ENCODE measurements at places on chromosomes 13 and 19.

DNA sequence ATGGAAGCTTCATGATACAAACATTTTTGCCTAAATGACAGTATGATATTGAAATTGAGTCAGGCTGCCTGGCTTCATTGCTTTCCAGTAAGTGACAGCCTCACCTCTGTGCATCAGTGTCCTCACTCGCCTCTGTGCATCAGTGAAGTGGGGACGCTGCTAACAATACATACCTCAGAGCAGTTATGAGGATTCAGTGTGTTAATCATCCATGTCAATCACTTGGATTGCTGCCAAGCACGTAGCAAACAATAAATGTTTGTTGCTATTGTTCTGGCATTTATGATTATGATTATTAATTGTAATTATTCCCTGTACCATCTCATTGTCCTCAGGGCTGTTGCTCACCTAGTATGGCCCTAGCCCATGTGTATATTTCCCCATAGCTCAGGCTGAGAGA, 8.8 kb downstream of the PPP2R1A start:
- peak; percentile 22 for DNase-seq

- DNase-seq = no peak
Measured at GRCh38 chr19:22901431-22902130, 69.5 kb downstream of the ZNF723 start.

GRCh38 chr13:65400702-65401101, 1829.4 kb downstream of the PCDH9 start:
- DNase-seq = no peak

GRCh38 chr19:33267706-33268105, 34.6 kb downstream of the CEBPA start:
- DNase-seq = no peak

GRCh38 chr13:66915596-66916185, 314.4 kb downstream of the PCDH9 start:
- DNase-seq = no peak

DNA sequence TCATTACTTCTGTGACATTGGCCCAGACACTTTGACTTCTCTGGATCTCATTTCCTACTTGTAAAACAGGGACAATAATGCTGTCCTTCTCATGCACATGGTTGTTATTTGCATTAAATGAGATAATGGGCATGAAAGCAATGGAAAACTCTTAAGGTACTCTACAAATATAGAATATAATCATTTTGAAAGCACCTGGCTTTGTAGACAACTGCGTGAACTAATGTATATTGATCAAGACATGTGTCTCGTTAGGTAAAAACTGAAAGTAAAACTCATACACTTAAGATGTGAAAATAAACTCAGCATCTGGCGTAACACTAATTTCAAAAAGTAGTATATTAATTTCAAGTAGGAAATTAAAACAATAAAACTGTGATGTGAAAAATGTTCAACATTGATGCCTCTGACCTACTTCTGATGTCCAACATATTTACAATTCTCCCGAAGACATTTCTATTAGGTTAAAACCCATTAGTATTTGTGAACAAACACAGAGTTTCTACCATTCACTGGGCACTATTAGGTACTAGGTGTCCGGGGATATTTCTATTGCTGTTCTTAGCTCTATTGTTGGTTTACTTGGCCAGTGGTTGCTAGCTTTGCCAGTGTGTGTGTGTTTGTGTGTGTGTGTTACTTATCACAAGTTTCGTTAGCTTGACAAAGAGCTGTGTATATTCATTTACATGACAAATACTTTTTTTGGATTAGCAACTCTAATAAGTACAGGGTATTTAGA, 220.5 kb downstream of the KCNRG start:
- no peak for DNase-seq

DNA sequence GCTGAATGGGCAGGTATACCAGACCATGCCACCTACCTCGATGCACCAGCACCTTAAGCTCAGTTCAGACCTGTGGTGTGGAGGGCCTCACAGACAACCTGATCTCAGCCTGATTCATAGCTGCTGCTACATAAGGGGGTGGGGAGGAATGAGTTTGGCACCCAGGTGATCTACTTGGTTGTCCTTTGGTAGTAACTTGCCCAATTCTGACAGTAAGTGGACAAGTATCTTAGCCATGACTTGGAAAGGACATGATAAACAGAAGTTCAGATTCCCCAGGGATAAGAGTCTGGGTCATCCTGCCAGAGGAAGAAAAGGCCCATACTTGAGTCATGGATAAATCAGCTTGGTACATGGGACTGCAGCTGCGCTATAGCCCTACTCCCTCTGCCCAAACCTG, 28.4 kb upstream of the SOHLH2 start:
- DNase-seq = no peak

DNA sequence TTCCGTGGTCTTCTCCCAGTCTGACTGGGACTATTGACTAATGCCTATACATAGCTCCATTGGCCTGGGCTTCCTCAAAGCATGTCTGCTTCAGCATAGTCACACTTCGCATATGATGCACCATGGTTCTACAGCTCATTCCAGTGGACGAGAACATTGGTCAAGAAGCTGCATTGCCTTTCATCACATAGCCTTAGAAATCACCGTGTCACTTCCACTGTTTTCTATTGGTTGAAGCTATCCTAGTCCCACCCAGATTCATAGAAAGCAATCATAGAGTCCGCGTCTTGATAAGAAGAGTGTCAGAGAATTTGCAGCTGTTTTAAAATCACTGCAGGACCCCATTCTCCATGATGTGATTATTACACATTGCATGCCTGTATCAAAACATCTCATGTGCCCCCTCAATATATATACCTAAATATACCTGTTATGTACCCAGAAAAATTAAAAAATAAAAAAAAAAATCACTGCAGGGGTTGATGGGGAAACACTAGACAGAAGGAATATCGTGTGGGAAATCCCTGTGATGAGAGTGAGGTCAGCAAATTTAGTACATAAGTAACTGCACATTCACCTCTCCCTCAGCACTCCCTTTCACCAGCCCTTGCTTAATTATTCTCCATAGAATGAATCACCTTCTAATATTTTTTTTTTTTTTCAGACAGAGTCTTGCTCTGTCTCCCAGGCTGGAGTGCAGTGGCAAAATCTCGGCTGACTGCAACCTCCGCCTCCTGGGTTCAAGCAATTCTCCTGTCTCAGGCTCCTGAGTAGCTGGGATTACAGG, 2.2 kb upstream of the ARHGAP33 start:
- DNase-seq = peak; percentile 76

DNA sequence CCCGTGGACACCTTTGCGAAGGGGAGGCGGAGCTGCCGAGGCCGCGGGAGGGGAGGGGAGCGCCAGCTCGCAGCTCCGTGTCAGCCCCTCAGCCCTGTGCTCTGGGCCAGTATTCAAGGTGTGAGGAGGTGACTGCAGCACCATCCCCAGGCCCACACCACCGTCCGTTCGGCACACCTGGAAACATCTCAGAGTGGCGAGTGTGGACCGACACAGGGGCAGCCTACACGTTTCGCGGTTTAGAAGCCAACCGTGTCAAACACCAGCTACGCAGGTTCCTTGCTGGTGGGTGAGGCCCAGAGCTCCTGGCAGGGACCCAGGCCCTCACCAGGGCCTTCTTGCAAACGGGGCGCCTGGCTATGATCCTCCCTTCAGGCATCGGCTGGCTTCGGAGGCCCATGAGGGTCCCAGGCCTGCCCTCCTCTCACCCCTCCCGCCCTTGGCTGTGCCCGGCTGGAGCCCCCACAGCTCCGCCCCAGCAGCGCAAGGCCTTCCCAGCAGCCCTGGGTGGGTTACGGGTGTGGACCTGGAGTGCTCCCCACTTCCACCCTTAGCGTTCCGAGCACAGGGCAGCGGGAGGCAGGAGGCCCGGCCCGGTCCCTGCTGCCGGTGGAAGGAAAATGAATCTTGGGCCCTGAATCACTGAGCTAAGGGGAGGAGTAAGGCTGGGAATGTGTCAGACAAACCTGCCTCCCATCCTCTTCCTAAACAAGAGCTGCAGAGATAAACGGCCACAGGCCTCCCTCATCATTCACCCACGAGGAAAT, 1.2 kb downstream of the C13orf46 start:
- no peak for DNase-seq

DNA sequence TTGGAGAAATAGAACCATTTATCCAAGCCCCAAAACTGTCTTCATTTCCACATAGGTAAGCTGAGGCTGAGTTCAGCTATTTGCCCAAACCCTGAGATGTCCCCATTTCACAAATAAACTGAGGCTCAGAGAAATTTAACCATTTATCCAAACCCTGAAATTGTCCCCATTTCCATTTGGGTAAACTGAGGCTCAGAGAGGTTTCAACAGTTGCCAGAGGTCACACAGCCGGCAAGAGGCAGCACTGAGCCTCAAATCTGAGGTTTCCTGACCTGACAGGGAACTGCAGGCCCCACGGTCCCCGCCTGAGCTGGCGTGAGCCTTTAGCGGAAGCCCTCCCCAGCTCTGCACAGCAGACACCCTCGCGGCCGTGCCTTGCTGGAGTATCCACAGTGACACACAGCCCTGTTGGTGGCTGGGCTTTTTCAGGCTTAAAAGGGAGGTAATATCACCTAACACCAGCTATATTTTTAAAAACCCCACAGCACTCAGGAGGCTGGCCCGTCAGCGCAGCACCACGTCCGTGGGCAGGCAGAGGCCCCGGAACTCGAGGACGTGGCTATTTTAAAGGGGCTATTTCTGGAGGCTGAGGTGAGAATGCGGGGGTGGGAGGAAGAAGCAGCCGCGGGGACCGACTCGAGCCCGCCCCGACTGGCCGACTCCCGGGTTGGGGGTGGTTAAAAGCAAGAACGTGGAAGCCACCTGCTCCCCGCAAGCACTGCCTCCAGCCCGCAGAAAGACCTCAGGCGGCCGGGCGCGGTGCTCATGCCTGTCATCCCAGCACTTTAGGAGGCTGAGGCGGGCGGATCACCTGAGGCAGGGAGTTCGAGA, 18.5 kb downstream of the PTPRS start:
- no peak for DNase-seq

DNA sequence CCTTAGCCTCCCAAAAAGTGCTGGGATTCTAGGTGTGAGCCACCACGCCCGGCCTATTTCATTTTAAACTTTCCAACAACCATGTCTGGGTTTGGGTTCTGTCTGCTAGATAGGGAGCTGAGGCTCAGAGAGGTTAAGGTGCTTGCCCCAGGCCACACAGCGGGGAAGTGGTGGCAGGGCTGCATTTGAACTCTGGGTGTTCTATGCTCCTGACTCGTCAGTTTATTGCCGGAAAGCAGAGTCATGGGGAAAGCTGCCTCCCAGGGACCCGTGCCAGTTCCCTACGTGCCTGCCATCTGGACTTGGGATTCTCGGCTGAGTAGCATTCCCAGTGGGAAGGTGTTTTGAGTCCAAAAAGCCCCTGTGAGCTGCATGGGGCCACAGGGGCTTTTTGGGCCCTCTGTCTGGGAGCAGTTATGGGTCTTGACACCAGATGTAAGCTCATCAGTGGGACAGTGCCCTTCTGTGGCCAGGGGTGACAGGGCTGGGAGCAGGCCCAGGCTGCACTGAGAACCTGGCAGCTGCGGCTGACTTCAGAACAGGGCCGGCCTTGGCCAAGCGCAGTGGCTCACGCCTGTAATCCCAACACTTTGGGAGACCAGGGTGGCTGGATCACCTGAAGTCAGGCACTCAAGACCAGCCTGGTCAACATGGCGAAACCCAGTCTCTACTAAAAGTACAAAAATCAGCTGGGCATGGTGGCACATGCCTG, 10.9 kb downstream of the RFX1 start:
- peak; percentile 79 for DNase-seq

GRCh38 chr19:10499550-10500246, 3.5 kb downstream of the KEAP1 start:
- DNase-seq = no peak

- DNase-seq = peak; percentile 97
Measured at GRCh38 chr13:102286326-102286725, 115.5 kb downstream of the FGF14 start.

DNA sequence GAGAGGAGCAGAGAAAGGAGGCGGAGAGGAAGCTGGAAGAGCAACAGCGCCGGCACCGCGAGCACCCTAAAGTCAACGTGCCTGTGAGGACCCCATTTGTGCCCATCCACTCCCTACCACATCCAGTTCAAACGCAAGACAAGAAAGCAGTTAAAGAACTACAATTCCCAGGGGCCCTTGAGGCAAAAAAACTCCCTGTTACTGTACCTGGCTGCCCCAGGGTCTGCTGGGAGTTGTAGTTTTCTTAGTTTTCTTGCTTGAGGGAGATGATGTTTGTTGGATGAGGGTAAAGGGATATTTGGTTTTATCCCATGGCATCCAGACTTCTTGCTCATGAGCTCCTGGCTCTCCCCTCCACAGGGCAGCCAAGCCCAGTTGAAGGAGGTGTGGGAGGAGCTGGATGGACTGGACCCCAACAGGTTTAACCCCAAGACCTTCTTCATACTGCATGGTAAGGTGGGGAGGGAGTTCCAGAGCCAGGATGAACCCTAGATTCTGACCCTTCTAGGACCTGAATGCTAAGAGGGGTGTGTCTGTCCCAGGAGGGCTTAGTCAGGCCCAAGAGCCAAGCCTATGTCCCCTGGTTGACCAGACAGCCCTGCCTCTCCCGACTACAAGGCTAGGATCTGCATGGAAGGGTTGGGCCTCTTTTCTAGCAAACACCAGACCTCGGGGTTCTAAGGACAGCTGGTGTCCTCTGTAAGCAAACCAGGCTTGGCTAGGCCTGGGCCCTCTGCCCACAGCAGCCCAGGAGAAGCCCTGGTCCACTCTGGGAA, 13.2 kb downstream of the NUCB1 start:
- peak; percentile 22 for DNase-seq

- DNase-seq = no peak
Measured at GRCh38 chr13:64327505-64328194, 2902.5 kb downstream of the PCDH9 start.

DNA sequence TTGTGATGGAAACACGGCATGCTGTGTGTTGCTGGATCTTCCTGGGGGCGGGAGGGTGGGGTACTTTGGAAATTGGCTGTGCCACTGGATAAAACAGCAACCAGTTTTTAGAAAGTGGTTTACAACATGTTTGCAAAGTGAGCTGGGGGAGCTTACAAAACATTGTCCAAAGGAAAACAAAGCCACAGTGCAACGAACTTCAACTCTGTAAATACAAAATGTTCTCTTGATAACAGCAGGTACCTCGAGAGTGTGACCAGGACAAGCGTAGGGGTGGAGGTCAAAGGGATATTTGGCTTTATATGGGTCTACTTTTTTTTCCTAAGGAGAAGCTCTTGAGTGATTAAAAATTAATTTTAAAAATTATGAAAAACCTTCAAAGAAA, 2.5 kb downstream of the IGSF23 start:
- no peak for DNase-seq

GRCh38 chr19:39792999-39793546, 14.4 kb downstream of the LEUTX start:
- DNase-seq = peak; percentile 91

DNA sequence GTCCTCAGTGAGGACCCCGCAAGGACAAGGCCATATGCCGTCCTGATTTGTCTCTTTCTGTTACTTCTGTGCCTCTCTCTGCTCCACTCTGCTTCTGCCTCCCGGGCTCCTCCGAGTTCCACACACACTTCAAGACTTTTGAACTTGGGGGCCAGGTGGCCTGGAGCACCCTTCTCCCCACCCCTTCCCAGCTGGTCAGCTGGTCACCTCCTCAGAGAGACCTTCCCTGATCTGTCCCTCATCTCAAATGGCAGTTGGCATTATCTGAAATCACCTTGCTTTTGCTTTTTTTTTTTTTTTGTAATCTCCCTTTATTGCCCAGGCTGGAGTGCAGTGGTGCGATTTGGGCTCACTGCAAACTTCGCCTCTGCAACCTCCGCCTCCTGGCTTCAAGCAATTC, 2.2 kb upstream of the S1PR5 start:
- DNase-seq = no peak

GRCh38 chr19:22530042-22530441, 104.1 kb upstream of the ZNF492 start:
- no peak for DNase-seq

All from GM23248 (cell line).